ENCODE measurements at places on chromosomes 5 and 9.

- DNase-seq = peak; percentile 52
These were observed 33.8 kb upstream of the DTWD2 start for GRCh38 chr5:119022017-119022745.

GRCh38 chr5:177603631-177604030 is 3.7 kb downstream of the B4GALT7 start:
- DNase-seq = no peak

GRCh38 chr5:138454121-138454520 is 11.2 kb upstream of the EGR1 start:
- DNase-seq = no peak

- no peak for DNase-seq
These were observed 190.1 kb upstream of the MEF2C start for GRCh38 chr5:89072842-89073672.

- DNase-seq = no peak
These were observed 923.8 kb upstream of the CDH9 start for GRCh38 chr5:27962198-27962597.

Data from kidney glomerular epithelial cell (primary cell).